ENCODE measurements at places on chromosomes 2 and 18. TPM values are rescaled to one million over a fixed set of nuclear protein-coding genes. Genes with fewer than 3 reads are reported as not detected.

Gene SLC5A7
- not detected for total RNA-seq

Gene CYS1
- total RNA-seq, result 0.08 TPM

Gene C2orf80
- total RNA-seq, result not detected

Gene CHRNG
- not detected for total RNA-seq

Gene MAPK4
- total RNA-seq, result not detected

Gene ITPRIPL1
- 39.5 TPM for total RNA-seq

Gene SERPINB3
- not detected for total RNA-seq

Gene CRYGD
- total RNA-seq, result not detected

Gene EIF2AK3
- total RNA-seq, result 8.8 TPM

Gene CROCC2
- not detected for total RNA-seq

Gene IL36G
- not detected for total RNA-seq

Gene FAM210A
- 28.6 TPM for total RNA-seq

Gene TRABD2A
- total RNA-seq, result 21.2 TPM

Gene SRSF7
- 451 TPM for total RNA-seq

Gene UGT1A9
- not detected for total RNA-seq

Gene CD226
- 129 TPM for total RNA-seq

Gene PCARE
- total RNA-seq, result not detected

Gene CCDC141
- 0.58 TPM for total RNA-seq

Gene GAD1
- 1.6 TPM for total RNA-seq

Gene CCDC68
- not detected for total RNA-seq

Gene ASB18
- total RNA-seq, result not detected

Gene SERPINB4
- total RNA-seq, result not detected

Gene GALNT13
- not detected for total RNA-seq

Gene IL37
- not detected for total RNA-seq

Gene DNER
- not detected for total RNA-seq

Gene TDRD15
- total RNA-seq, result not detected

Gene MEP1B
- not detected for total RNA-seq

Gene PLEKHA3
- 28.1 TPM for total RNA-seq

Gene PAX3
- not detected for total RNA-seq

Gene CYTIP
- 195 TPM for total RNA-seq

All from activated T-cell treated with anti-CD3 and anti-CD28 coated beads, Interleukin-2, amount 50 U/mL, for 4 hours (primary cell).